ENCODE measurements at places on chromosomes 4 and X.

GRCh38 chrX:41602816-41603345 lies 85.9 kb upstream of the GPR34 start:
- no peak for DNase-seq

DNA sequence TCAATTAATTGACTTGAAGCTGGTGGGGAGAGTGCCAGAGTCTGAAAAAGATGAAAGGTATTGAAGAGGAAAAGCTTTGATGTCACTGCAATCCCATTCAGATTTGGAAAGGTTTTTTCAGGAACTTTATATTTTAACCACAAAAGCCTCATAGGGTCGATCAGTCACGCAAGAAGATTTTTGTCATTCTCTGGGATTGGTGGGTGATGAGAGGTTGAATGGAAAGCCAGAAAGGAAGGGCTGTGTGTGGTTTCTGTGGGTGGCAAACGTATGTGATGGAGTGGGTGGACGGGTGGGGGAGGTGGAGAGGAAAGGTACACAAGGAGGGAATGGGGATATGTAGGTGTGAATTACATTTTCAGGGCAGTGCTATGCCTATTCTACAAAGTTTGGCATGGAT lies 173.8 kb upstream of the SCML1 start:
- DNase-seq: no peak

DNA sequence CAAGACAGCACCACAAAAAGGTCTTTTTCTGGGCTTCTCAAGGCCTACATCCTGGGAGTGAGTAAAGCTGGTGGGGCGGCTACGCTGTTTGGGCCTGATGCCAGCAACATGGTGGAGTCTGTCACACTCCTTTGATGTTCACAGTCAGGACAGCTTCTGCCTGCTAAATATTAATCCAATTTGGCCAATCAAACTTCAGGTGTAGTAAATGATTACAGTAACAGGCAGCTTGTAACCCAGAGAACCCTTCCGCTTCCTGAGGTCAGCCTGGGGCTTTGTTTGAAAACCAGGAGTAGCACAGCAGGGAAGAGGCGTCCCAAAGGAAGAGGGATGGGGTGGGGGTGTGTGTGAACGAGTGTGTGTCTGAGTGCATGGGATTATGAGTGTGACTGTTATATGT lies 220.4 kb downstream of the MAML3 start:
- DNase-seq: no peak

DNA sequence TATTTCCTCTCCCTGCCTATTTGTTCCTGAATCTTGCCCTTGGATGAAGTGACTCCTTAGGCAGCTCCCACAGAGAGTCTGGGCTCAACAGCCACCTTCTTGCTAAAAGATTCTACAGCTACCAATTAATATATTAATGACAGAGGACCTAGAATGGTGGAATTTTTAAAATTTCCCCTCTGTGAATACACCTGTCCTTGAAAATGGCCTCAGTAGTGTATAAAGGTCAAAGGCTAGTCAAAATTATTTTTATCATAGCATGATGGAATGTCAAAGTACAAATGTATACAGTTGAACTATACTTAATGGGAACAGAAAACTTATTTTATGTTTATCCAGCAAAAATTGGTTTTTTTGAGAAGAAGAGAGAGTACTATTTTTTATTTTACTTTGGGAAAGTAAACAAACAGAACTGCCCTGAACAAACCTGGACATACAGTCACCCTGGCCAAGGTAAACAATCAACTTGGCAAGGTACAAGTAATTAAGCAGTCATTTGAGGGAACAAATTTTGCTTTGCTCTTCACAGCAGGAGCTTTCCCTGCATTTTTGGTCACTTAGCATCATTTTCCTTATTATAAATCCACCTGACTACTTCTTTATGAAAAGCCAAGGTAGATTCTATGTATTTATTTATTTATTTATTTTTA lies 250.8 kb downstream of the INPP4B start:
- no peak for DNase-seq

DNA sequence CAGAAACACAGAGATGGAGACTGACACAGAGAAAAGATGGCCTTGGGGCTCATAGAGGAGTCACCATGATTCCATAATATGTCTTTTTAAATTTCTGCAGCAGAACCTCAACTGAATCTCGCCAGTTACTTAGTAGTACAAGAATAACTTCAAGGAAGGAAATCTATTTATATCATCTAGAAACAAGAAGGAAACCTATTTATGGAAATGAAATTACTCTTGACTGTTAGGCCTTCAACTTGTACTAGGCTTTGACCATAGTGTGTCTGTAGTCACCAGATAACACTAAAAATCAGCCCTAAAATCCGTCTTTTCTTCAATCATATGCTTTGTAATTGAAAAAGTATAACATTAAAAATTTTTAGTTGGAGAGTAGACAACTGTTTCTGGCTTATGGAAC lies 740.4 kb downstream of the TRIML1 start:
- no peak for DNase-seq

DNA sequence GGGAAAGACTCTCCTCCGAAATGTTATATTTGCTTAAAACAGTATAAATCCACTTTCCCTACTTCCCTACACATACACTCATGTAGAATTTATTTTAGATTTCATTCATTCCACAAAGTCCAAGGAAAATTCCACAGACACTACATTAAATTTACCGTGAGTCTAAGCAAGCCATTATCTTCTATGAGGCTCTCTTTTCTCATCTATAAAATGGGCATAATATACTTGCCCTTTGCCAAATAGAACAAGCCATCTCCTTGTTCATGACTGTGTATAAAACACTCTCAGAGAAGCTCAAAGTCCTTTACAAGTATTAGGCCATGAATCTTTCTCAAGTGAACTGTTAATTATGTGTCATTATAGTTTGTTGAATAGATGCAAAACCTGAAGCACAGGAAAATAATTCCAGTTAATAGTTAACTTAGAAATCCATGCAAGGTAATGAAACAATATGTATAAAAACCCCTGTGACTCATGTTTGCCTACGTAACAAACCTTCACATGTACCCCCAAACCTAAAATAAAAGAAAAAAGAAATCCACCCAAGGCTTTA lies 10.7 kb downstream of the TEC start:
- no peak for DNase-seq

DNA sequence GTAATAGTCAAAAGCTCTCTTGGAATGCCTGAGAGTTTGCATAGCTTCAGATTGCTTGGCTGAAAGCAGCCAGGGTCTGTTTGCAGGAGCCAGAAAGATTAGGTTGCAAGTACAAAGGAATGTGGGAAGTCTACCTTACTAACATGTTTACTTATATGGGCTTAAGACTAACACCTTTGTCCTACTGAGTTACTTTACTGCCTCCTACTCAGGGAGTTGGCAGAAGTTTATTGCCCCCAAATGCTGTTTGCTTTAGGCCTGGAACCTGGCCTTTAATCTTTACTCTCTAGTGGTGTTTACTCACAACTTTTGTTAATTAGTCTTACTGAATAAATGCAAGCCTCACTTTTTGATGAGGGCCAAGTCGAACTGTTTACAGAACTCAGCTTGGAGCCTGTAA lies 219.4 kb upstream of the ZC4H2 start:
- no peak for DNase-seq

DNA sequence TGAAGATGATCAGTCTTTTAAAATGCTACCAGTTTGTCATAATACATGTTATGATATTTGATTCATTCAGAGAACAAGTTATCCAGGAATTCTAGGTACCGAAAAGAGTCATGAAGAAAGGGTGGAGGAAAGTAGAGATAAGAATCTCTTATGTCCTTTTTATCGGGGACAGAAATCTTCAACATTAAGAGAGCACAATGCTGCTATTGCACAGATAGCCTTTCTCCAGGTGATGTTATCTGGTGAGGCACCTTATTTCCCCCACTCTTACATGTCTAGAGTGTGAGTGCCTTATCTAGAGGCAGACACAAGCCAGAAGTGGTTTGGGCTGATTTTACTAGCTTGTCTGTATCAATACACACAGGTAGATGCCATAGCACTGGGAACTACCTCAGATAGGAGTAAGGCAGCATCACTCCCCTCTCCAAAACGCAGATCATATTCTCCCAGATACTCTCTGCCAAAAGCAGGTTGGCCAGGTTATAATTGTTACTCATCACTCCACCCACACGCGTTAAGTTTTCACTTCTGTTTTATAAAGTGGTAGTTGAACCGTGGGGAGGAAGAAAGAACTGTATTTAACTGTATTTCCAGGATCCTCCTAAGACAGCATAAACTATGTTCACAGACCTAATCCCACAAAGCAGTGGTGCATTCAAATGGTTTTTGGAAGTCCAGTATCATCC lies 38.4 kb downstream of the AREG start:
- no peak for DNase-seq

DNA sequence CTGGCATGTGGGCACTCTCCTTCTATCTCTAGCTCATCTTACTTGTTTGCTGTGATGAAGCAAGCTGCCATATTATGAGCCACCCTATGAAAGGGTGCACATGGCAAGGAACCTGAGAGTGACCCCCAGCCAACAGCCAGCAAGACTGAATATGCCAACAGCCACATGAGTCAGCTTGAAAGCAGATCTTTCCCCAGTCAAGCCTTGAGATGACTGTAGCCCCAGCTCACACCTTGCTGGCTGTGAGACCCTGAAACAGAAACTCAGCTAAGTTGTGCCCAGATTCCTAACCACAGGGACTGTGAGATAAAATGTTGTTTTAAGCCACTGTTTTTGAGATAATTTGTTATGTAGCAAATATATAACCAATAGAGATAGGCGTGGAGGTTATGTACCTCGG lies 36.2 kb downstream of the KDM5C start:
- peak; percentile 15 for DNase-seq

DNA sequence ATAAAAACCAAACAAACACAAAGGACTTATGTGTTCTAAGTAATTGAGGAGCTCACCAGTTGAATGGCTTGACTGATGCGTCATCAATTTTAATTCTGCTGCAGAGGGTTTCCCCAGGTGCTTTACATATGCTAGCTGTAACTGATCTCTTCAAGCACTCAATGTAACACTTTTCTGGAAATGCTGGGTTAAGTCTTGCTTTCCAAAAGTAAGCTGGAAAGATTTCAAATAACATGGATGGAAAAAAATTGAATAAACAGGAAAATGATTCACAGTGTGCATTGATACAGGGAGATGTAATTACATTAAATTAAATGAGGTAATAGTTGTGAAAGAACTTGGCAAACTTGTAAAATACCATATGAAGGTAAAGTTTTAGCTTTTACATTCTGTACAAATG lies 186.7 kb upstream of the WDFY3 start:
- DNase-seq: no peak

DNA sequence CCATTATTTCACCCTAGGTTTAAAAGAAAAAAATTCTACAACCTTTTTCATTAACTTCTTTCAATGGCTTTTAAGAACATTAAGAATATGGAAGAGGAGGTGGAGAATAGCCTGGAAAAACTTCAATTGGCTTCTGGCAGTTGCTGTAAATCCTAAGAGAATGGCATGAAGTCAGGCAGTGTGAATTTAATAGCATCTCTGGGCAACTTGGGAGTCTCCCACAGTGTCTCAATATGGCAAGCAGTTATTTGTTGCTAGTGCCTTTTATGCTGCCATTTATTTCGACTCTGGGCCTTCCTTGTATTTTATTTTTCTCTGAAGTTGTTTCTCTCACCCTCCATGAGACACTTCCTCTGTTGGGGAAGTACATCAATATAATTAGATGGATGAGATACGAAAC lies 322.1 kb downstream of the CBLL2 start:
- no peak for DNase-seq

- no peak for DNase-seq
Measured at GRCh38 chrX:130631011-130631410, 229.2 kb downstream of the RBMX2 start.

GRCh38 chr4:140154572-140154891 lies 548 bp upstream of the MAML3 start:
- DNase-seq: no peak

DNA sequence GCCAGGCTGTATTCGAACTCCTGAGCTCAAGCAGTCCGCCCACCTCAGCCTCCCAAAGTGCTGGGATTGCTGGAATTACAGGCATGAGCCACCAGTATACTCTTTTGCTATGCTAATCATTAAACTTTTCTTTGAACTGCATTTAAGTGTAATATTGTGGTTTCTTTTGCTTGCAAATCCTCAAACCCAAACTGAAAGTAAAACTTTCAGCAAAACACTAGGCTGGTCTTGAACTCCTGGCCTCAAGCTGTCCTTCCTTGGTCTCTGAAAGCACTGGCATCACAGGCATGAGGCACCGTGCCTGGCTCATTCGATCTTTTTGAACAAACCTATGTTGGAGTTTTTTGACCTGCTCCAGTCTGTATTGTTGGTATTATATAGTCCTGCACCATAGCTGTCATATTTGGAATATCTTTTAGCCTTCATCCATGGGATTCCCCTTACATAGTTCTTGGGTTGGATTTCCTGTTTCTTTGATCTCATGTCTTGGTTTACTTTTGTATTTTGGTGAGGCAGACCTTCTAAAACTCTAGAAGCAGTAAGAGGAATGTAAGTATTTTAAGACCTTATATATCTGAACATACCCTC lies 34.1 kb downstream of the MOB1B start:
- no peak for DNase-seq

- no peak for DNase-seq
Measured at GRCh38 chrX:21305799-21306336, 68.3 kb upstream of the CNKSR2 start.

GRCh38 chr4:69467797-69468196 lies 27.9 kb downstream of the UGT2B4 start:
- DNase-seq: no peak

DNA sequence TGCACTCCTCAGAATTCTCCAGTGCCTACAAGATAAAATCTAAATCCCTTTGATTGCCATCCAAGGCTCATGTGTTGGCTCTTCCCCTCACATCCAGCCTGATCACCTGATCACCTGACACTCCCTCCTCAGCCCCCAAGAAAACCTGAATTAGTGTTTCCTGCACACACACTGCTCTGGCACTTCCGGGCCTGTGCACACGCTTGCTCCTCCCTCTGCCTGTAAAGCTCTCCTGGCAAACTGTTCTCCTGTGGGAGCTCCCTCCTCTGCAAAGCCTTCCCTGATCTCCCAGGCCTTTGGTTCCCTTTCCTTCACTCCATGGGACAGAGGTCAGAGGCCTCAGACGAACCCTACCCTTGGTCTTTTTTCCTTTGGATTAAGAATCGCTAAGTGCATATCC lies 19.9 kb downstream of the PHKA2 start:
- no peak for DNase-seq

DNA sequence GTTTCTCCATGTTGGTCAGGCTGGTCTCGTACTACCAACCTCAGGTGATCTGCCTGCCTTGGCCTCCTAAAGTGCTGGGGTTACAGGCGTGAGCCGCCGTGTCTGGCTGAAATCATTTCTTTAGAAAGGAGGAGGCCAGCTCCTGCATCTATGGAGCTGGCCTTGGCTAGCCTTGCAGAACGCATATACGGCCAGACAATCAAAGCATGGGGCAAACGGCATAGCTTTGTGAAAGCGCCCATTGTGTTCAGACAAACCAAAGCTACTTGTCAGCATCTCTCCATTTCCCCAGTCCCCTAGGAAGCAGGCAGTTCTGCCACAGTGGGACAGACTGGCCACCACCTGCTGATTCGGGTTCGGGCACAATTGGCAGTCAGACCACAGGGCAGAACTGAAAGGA lies 48.9 kb upstream of the IQSEC2 start:
- DNase-seq: no peak

All from stimulated activated CD4-positive, alpha-beta T cell treated with anti-CD3 and anti-CD28 coated beads, Interleukin-4, amount 100 ng/mL, for 48 hours (primary cell).